ENCODE measurements at places on chromosomes 11 and 22. TPM values are rescaled to one million over a fixed set of nuclear protein-coding genes. Genes with fewer than 3 reads are reported as not detected.

DNA sequence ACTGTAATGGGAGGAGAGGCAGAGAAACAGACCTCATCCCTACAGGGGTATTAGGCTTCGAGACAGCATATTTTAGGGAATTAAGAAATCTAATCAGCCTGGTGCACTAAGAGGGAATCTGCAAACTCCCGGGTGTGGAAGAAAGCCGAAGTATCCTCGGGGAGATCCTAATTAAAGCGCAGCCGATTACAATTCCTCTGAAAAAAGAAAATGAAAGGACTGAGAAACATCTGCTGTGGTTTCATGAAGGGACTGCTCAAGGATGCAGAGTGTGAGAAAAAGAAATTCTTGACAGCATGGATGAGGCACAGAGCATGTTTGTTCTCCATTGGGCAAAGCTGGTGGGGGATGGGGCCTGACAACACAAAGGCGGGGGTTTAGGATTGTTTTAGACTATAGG is 290.0 kb upstream of the LARGE1 start:
- H3K36me3 ChIP-seq: no peaks in the 10 kb centered on the region
- no peak for DNase-seq
- no peaks in the 10 kb centered on the region for H3K27me3 ChIP-seq
- no peak overlapping the region for H3K4me3 ChIP-seq
- H3K27ac ChIP-seq: no peak overlapping the region
- no peaks in the 10 kb centered on the region for H3K4me1 ChIP-seq

DNA sequence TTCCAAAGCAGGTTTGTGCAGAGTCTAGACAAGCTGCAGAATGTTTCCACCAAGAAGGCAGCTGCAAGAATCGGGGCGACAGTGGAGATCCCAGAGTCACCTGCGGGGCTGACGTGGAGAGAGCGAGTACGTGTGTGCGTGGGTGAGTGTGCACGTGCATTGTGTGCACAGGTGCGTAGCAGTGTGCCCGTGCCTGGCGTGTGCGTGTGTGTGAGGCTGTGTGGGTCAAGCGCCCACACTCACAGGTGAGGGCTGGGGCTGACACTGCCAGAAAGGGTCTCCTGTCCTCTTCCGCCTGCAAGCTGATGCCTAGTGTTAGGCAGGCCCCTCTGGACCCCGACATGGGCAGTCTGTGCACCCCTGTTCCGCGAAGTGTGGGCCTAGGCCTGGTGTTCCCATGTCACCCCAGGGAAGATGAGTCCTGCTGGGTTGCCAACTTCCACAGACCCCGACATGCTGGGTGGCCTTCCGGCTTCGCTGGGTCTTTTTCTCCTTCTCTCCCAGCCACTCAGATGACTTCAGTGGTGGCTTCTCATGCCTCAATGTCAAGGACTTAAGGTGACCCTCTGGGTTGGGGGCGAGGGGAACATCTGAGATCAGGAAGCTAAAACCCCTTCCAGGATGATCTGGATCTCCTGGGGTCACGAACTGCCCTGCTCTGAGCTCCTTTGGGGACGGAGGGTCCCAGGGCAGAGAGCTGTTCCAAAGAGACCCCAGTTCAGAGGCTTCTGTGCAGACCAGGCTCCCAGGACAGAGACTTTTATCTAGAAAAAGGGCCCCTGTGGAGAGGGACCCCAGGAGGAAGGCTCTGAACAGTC is 10.4 kb upstream of the SYT8 start:
- H3K27me3 ChIP-seq: no peaks in the 10 kb centered on the region
- no peak for DNase-seq
- H3K4me3 ChIP-seq: no peak overlapping the region
- H3K36me3 ChIP-seq: no peaks in the 10 kb centered on the region
- peaks cover 33% of the 10 kb centered on the region for H3K4me1 ChIP-seq

GRCh38 chr11:87232320-87232719 is 194.6 kb downstream of the TMEM135 start:
- H3K4me3 ChIP-seq: no peak overlapping the region
- no peak overlapping the region for H3K27ac ChIP-seq
- no peaks in the 10 kb centered on the region for H3K27me3 ChIP-seq
- DNase-seq: no peak
- H3K4me1 ChIP-seq: no peaks in the 10 kb centered on the region

The OR52K2 gene
- total RNA-seq: not detected
